ENCODE measurements at places on chromosomes 4 and X. TPM values are rescaled to one million over a fixed set of nuclear protein-coding genes. Genes with fewer than 3 reads are reported as not detected.
A peak's percentile ranks its signal among the peaks of the same experiment; 100 is the strongest.

The MAGEA11 gene
- not detected for total RNA-seq

DNA sequence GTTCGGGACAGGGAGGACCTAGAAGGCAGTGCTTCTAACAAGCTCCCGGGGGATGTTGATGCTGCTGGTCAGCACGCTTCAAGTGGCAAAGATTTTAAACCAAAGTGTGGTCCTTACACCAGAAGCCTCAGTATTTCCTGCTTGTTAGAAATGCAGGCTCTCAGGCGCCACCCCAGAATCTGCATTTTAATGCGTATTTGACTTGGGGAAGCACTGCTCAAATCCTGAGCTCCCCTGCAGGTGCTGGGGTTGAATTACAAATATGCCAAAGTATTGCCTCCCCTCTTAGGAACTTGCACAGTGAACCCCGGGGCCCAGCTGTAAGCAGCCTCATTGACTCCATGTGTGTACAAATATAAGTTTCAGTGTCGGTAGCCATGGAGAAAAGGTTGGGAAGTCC is 70.8 kb upstream of the RAI2 start:
- DNase-seq, result no peak

DNA sequence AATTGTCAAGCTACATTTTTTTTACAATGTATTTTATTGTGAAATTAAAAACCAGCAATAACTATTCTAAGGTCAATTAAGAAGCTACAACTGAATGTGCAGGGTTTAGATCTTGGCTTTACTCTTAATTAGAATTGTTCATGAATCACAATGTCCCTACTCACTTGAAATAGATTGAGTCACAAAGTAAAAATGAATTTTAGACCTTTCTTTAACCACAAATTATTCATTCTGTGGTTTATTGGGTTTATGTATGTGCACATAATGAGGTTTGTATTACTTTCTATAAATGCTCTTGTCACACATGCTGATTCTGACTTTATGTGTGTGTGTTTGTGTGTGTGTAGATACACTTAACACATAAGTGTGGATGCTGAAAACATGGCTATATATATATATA is 647.0 kb upstream of the AADAT start:
- no peak for DNase-seq

The ARHGAP36 gene
- not detected for total RNA-seq

DNA sequence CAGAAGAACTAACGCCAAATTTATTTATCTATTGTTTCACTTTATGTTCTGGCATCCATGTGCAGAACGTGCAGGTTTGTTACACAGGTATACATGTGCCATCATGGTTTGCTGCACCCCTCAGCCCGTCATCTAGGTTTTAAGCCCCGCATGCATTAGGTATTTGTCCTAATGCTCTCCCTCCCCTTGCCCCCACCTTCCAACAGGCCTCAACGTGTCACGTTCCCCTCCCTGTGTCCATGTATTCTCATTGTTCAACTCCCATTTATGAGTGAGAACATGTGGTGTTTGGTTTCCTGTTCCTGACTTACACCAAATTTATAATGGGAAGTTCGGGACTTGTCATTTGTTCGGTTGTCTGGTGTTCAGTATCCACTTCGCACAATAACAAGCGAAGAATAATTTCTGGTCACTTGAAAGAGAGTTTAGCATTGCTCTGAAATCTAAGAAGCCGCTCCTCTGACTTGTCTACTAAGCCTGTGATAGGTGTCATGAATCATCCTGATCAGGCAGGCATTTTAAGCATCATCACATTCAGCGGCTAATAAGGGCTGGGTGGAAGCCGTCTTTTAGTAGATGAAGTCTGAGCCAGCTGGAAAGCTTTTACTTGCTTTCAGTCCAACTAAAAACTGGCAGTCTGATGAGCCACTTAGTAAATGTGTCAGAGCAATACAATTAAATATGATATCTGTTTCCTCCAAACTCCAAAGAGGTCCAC is 1065.7 kb upstream of the PABPC4L start:
- no peak for DNase-seq

DNA sequence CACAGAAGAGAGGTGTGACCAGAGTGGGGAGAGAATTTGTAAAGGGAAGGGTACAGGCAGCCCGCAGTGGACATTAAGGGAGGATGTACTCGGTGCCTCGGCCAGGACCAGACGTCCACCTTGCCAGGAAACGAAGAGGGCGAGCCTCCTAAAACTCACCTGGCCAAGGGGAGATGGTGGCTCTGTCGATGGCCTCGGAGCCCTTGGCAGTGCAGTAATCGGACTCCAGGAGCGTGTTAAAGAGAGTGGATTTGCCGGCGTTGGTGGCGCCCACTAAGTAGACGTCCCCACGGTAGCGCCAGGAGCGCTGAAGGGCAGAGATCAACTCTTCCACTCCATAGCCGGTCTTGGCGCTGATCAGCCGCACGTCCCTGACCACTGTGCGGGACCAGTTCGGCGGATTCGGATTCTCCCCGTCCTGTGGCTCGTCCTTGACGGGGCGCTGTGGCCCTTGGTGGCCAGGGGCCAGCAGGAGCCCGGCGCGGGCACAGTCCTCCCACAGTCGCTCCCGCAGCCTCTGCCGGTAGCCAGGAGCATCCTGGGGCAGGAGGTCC is 1.0 kb downstream of the NOA1 start:
- no peak for DNase-seq

DNA sequence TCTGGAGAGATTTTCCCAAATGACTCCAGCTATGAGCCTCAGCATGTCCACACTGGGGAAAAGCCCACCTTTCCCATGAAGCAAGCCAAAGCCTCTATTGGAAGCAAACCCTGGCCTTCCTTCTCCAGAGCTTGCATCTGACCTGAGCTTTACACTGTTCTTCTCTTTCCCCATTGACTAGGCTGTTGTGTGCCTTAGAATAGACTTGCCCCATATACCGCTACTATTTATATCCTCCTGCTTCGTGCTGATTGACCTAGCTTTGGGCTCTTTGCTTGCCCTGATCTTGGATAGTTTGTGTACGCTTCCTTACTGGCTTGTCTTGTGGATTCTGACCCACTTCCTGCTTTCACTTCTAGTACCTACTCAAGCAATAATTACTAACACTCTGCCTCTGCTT is 30.9 kb downstream of the FAM9B start:
- DNase-seq, result no peak

GRCh38 chr4:148442832-148443511 is 758 bp upstream of the NR3C2 start:
- DNase-seq, result peak; percentile 45

The WDFY3 gene
- 55.7 TPM for total RNA-seq

- no peak for DNase-seq
Measured at GRCh38 chrX:41588271-41588670, 100.5 kb upstream of the GPR34 start.

- DNase-seq, result no peak
Measured at GRCh38 chr4:105714071-105714521, 5.5 kb downstream of the GSTCD start.

The PLA2G12A gene
- 73.0 TPM for total RNA-seq

The RNF128 gene
- 0.28 TPM for total RNA-seq

DNA sequence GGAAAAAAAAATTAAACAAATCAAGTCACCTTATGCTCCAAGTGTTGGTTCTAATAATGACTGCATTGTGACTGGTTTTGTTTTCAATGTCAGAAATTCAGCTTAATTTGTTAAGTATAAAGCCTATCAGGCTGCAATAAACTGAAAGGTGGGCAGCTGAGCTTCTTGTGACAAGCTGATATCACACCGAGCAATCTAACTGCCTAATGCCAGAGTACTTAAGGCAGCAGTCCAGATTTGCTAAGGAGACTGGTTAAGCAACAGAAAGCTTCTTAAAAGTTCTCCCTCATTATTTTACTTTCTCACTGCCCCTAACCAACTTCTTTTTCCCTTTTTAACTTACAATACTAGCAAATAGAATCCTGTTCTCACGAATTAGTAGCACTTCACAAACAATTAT is 201.0 kb downstream of the MAB21L2 start:
- no peak for DNase-seq

- DNase-seq, result no peak
Measured at GRCh38 chr4:186258216-186258811, 7.7 kb upstream of the F11 start.

DNA sequence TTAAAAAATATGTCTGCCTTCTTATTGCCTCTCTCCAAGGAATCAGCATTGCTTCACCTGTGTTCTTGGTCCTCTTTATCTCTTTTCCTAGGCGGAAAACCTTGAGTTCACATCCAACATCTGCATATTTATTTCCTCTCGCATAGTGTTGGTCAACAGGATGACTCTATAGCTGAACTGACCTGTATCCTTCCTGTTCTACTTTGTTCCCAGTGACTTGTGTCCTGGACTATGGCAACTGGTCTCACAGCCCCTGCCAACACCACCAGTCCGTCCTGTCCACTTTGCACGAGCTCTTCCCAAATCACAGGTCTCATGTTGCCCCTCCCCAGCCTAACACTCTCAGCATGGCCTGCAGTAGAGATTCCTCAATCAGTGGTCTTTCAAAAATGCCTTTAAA is 2.0 kb downstream of the DIPK2B start:
- no peak for DNase-seq

DNA sequence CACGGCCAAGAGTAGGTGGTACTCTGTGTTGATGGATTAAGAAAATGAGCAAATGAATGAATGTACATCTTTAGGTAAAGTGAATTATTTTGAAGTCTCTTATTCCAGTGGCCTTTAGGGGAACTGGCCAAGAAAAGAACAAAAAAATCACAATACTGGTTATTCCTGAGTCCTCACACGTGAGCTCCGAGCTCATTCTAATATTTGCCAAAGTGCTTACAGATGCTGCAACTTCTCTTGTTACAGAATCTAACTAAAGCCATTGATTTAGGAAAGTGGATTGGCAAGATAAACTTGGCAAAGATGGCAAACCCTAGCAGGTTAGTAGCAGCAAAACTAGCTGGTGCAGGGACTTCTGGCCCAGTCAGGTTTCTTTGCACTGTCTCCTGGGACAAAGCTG is 37.6 kb downstream of the IDS start:
- no peak for DNase-seq

The HTRA3 gene
- total RNA-seq, result 42.7 TPM

The PABPC1L2B gene
- total RNA-seq, result not detected
